ENCODE measurements at places on chromosomes 2 and 18. TPM values are rescaled to one million over a fixed set of nuclear protein-coding genes. Genes with fewer than 3 reads are reported as not detected.

DNA sequence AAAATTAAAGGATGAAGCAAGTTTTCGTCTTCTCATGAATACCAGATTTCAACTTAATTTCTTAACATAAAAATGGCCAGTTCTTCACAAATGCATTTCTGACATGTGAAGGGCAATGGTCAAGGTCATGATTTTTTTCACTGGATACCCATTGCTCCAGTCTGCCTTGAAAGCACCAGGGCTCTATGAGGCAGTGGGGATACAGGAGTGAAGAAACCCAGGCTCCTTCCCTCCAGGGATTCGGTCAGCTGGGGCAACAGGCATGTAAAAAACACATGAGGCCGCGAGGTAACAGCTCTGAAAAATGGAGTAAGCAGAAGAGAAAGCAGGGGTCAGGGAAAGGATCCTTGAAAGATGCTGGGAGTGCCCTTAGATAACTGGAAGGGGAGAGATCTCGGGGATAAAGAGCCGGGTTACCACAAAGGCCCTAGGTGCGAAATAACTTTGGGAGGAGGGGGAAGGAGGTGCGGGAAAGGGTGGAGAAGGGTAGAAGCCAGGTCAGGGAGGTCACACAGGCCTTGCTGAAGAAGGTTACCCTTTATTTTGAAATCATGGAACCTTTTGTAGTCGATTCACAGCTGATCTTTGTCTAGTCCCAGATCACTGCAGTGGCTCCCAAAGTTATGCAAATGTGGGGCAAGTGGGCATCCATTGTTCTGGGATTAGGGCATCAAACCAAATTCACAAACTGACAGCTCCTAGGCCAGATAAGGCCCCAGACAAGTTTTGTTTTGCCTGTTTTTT lies 5.2 kb upstream of the SPRED2 start:
- no peak for DNase-seq

DNA sequence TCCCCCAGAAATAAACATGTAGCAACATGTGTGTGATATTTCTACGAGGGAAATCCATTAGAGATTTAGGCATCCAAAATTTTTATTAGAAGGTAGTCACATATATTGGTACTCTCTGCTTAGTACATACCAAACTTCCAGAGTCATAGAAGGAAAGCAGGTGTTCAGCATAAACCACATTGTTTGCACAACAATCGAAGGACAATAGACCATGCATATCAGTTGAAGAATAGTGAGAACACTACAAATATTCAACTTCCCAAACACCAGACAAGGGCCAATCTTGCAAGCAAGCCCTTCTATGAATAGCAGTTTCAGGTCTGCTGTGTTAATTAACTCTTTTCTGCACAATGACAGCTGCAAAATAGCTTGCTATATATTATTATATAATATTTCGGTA lies 702.2 kb downstream of the ERBB4 start:
- no peak for DNase-seq

- no peak for DNase-seq
Measured at GRCh38 chr2:60880643-60881046, 729 bp upstream of the REL start.

- DNase-seq: no peak
Measured at GRCh38 chr2:226078666-226079065, 679.2 kb downstream of the NYAP2 start.

DNA sequence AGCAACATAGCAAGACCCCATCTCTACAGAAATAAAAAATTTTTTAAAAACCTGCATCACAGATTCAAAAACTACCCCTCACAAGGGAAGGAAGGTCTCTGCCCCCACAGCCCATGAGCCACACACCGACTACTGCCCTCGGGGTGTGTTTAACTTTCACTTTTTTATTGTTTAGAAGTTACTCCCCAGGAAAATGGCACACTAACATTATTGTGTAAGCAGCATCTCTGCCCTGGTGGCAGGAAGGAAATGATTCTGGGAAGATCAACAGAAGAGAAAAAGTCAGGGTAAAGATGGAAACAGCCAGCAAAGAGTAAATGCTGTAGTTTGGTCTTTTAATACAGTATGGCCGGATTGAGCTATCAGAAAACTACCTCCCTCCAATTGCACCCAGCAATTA lies 21.9 kb downstream of the TRABD2A start:
- no peak for DNase-seq

GRCh38 chr2:3461801-3462492 lies 57.4 kb downstream of the ADI1 start:
- DNase-seq: peak; percentile 40

GRCh38 chr2:18623782-18624181 lies 34.4 kb upstream of the NT5C1B start:
- DNase-seq: no peak

- no peak for DNase-seq
Measured at GRCh38 chr2:215825707-215826106, 187.6 kb downstream of the MREG start.

- no peak for DNase-seq
Measured at GRCh38 chr2:215270118-215270451, 41.8 kb upstream of the ATIC start.

DNA sequence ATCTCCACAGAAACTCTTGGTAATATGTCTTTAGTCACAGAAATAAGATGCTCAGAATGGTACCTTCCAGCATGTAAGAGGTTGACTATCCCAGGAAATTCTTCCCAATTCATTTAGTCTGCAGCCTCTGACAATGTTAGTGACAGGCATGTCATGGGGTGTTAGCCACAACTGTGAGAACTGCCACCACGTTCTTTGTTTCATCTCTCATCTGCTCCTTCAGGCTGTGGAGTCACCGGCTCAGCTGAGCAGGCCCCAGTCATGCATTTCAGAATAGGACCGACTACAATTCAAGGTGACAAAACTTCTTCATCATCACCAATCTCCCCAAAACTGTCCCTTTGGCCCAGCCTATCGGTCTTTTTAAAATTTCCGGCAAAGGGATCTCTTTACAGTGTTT lies 167.5 kb downstream of the AKAIN1 start:
- no peak for DNase-seq

DNA sequence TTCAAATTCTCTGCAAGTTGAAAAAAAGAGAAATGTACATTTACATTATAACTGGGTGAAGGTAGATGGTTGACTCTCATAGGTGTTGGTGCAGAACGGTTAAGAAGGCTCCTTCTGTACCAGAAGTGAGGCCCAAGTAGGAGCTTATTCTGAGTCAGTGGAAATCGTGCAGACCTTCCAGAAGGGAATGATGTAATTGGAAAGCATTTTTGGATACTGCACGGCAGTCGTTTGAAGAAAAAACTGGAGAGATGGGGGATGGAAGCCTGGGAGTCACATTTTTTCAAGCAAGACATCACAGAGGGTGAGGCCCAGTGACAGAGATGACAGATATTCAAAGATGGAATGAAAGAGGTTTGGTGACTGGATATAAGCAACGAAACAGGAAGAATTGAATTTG lies 39.4 kb downstream of the HRH4 start:
- DNase-seq: no peak

DNA sequence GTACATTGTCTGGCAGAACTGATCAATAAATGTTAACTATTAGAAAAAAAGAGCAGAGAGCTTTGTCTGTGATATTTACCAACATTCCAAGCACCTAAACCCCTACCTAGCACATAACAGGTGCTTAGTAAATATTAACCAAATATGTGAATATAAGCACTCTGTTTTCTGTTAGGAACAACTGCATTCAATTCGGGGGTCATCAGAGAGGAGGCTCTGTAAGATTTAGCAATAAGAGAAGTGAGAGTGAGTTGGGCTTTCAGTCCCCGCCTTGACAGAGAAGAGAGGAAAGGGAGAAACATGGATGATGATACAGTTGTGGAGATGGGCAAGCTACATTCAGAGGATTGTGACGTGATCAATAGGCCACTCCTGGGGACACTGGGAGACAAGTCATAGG lies 47.7 kb downstream of the MYOM1 start:
- DNase-seq: no peak

DNA sequence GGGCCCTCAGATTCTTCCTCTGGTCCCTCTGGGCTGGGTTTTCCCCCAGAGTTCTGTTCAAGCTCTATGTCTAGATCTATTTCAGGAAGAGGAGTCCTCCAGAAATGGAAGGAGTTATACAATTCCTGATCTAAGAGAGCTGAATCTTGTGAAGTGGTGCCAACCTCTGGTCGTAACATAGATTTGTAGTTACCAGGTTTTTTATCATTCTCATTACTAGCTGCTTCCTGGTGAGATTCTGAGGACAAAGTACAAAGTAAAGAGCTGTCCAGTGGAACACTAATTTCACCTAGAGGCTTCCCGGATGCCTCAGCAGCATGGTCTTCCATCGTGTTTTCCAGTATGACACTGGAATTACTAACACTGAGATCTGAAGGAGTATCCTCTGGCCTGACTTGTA lies 44.1 kb downstream of the PPP4R1 start:
- no peak for DNase-seq

- no peak for DNase-seq
Measured at GRCh38 chr18:213505-213904, 54.3 kb downstream of the THOC1 start.

- no peak for DNase-seq
Measured at GRCh38 chr2:240565333-240566202, 2.7 kb upstream of the RNPEPL1 start.

DNA sequence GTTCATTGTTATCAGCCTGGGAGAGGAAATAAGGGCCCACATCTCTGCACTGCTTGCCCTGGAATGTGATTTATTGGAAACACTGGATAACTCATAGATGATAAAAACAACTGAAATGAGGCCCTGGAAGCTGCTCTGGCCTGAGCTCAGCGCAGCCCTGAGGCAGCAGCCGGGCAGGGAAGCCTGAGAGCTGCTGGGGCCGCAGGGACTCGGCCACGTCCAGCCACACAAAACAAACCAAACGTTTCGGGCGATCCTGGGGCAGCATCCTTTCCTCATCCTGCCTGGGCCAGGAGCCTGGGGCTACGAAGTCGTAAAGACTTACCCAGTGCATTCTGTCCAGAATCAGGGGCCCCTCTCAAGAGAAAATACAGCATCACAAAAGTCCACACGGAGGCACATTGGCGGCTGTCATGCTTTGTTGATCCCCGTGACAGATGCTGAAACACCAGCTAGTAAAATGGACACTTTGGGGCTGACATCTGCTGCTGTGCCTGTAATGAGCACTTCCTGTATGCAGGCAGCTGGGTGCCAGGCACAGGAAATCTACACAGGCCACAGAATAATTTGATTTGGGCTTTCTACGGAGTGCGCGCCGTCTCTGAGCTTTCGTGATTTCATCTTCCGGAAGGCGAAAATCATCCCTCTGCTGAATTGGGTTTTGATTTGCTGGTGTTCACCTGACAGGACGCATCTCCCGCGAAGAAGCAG lies 250.6 kb downstream of the EIPR1 start:
- DNase-seq: no peak

Gene ANKRD30BL
- total RNA-seq: not detected

Gene LYG2
- total RNA-seq: not detected

Gene SCN3A
- total RNA-seq: 3.7 TPM

Gene CERKL
- total RNA-seq: 0.23 TPM

Gene CREG2
- 0.63 TPM for total RNA-seq

Gene CRYGD
- total RNA-seq: not detected

Gene ARHGAP28
- total RNA-seq: 20.2 TPM

Gene HOXD8
- total RNA-seq: not detected

Gene KIF5C
- 63.3 TPM for total RNA-seq

Gene RAD51AP2
- total RNA-seq: 0.16 TPM

Gene XIRP2
- total RNA-seq: 0.05 TPM

Gene IL1F10
- not detected for total RNA-seq

Gene GCA
- 11.3 TPM for total RNA-seq

Gene HOXD13
- not detected for total RNA-seq

Gene DSEL
- total RNA-seq: 2.7 TPM

Gene TCF7L1
- 41.8 TPM for total RNA-seq

Gene AMER3
- 1.4 TPM for total RNA-seq

Gene SCYGR3
- total RNA-seq: not detected

Gene NXPH2
- 4.1 TPM for total RNA-seq
